Psoas muscle (tissue), 8 donors: ENCODE measurements at places on chromosomes 5 and 9. TPM values are rescaled to one million over a fixed set of nuclear protein-coding genes. Genes with fewer than 3 reads are reported as not detected.

The PLAC8L1 gene
- polyA plus RNA-seq = 0.52 TPM

The SMIM33 gene
- not detected for polyA plus RNA-seq

The ANKRD55 gene
- polyA plus RNA-seq = 0.04 TPM

The C5orf58 gene
- polyA plus RNA-seq = not detected

The TAL2 gene
- polyA plus RNA-seq = not detected

The EIF4E1B gene
- polyA plus RNA-seq = not detected

The ANKRD33B gene
- polyA plus RNA-seq = 14.1 TPM

The CBY3 gene
- polyA plus RNA-seq = not detected

The INSL4 gene
- not detected for polyA plus RNA-seq

The NR2F1 gene
- polyA plus RNA-seq = 0.86 TPM

The CDK7 gene
- 52.1 TPM for polyA plus RNA-seq

The ZNF883 gene
- polyA plus RNA-seq = 0.36 TPM

The CDH9 gene
- polyA plus RNA-seq = not detected

The ACTBL2 gene
- not detected for polyA plus RNA-seq

The CCDC192 gene
- polyA plus RNA-seq = not detected

The FBP2 gene
- polyA plus RNA-seq = 69.6 TPM

The SLC4A9 gene
- not detected for polyA plus RNA-seq

The ITGA2 gene
- 0.17 TPM for polyA plus RNA-seq

The TMEM203 gene
- 30.6 TPM for polyA plus RNA-seq

The CDK5RAP2 gene
- polyA plus RNA-seq = 40.9 TPM

The SREK1IP1 gene
- 6.7 TPM for polyA plus RNA-seq

The GPR150 gene
- polyA plus RNA-seq = 0.35 TPM

The GLRA1 gene
- polyA plus RNA-seq = not detected

The DRD1 gene
- not detected for polyA plus RNA-seq

The GMCL2 gene
- not detected for polyA plus RNA-seq

The FBN2 gene
- polyA plus RNA-seq = 0.03 TPM

The GPRIN1 gene
- 0.18 TPM for polyA plus RNA-seq

The SMARCA2 gene
- polyA plus RNA-seq = 26.5 TPM

The NMUR2 gene
- polyA plus RNA-seq = not detected

The ZCCHC10 gene
- 13.6 TPM for polyA plus RNA-seq

The PCDHGB6 gene
- polyA plus RNA-seq = 0.82 TPM

The PRR16 gene
- polyA plus RNA-seq = 2.5 TPM

The CCDC180 gene
- polyA plus RNA-seq = 0.55 TPM

The WWC1 gene
- 0.04 TPM for polyA plus RNA-seq

The SLC23A1 gene
- polyA plus RNA-seq = not detected

The SLC22A4 gene
- 1.1 TPM for polyA plus RNA-seq
